ENCODE measurements at places on chromosomes 3 and 15. TPM values are rescaled to one million over a fixed set of nuclear protein-coding genes. Genes with fewer than 3 reads are reported as not detected.

GRCh38 chr3:158354713-158355112, 216.3 kb upstream of the MLF1 start:
- no peak for DNase-seq

GRCh38 chr3:189457201-189457607, 174.0 kb upstream of the TP63 start:
- DNase-seq, result peak; percentile 63

DNA sequence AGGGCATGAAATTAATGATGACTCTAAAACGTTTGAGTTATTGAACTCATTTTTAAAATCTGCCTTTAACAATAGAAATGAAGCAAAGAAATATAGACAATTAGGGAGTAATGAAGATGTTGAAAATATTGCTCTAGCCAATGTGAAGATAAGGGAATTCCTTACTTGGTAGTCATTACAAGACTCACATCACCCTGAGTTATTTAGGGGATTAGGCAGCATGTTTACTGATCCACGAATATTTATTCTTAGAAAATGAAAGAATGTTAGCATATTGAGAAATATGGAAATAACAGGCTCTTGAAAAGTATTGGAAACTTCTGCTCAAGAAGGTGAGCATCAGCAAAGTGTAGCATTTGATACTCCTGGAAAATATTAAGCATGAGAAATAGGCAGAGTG, 398.1 kb upstream of the ARPP21 start:
- no peak for DNase-seq

DNA sequence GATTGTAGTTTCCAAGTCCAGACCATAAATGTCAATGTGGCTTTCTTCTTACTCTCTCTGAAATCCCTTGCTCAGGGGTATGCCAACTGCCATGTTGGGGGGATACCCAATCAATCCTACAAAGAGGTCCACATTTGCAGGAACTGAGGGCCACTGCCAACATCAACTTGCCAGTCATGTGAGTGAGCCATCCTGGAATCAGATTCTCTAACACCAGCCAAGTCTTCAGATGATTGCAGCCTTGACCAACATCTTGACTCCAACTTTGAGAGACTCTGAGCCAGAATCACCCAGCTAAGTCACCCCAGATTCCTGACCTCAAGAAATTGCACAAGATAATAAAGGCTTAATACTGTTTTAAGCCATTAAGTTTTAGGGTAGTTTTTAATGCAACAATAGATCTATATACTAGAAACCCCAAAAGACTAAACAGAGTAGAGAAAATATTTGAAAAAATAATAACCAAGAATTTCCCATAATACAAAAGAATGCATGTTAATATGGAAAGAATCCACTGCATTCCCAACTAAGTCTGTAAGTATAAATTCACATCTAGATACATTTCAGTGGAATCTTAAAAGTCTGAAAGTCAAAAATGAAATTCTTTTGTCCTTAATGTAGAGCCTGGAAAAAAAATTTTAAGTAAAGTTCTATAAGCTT, 22.4 kb downstream of the ISG20 start:
- no peak for DNase-seq

- peak; percentile 98 for DNase-seq
These were observed 180.6 kb downstream of the FMN1 start for GRCh38 chr15:33013827-33014445.

DNA sequence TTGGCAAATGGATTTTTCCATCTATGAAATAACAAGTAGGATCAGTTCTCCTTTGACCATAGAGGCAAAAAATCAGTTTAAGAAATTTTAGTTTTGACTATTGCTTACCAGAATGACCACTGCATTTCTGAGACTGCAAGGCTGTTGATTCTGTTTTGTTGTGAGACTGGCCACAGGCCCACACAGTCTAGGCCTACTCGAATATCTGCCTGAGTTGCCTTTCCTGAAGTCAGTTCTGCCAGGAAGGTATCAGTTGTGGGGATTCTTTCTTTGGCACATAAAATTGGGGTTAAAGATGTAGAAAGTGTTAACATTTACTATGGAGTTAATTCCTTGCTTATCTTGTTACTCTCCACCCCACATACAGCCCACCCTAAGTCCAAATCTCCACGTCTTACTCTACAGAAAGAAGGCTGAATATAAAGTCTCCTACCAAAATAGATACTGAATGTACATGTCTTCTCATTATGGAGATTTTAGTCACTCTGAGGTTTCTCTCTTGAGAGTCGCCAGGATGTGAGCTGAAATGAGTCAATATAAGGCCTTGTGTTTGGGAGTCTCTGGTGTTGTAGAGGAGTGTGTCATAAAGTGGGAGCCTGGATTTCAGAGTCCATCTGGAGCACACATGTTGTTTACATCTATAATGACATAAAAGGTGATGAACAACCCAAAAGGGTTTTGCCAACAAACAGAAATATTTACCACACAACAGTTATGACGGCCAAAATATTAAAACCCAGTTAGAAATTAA, 45.0 kb upstream of the WWTR1 start:
- DNase-seq, result peak; percentile 70

DNA sequence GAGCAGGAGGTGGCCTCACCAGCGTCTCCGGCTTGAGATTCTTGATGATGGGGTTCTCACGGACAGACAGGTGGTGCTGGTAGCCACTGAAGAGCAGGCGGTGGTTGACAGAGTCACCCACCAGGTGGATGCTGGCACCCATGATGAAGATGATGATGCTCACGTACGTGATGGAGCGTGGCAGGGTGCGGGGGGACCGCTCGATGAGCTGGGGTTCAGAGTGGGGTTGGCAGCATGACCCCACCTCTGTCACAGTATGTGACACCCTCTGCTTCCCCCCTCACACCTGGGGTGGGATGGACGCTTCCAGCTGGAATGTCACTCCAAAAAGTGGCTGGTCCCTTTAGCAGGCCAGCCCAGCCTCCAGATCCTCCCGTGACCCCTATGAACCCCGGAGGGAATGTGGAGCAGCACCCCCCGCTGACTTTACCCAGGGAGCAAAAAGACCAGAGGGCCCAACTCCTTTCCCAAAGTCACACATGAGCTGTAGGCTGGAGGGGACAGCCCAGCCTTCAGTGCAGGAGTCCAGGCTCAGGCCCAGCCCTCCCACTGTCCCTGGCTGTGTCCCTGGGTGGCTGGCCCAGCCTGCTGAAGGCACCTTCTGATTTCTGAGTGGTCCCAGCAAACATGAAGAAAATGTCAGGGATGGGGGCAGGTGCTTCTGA, 6.7 kb upstream of the CALML4 start:
- no peak for DNase-seq

DNA sequence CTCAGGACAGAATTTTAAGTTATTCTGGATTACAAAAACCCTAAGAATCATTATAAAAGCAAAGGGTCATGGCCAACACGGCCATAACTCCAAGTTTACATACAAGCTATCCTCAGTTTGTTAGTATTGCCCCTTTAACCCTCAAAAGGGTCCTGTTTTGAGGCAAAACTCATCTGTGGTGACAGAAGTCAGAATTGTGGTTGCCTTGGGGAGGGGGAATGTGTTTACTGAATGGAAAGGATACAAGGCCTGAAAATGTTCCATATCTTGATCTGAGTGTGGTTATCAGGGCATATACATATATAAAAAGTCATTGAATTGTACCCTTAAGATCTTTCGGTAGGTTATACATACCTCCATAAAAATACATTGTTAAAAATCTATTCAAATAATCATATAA, 2.1 kb downstream of the SFMBT1 start:
- DNase-seq, result no peak

DNA sequence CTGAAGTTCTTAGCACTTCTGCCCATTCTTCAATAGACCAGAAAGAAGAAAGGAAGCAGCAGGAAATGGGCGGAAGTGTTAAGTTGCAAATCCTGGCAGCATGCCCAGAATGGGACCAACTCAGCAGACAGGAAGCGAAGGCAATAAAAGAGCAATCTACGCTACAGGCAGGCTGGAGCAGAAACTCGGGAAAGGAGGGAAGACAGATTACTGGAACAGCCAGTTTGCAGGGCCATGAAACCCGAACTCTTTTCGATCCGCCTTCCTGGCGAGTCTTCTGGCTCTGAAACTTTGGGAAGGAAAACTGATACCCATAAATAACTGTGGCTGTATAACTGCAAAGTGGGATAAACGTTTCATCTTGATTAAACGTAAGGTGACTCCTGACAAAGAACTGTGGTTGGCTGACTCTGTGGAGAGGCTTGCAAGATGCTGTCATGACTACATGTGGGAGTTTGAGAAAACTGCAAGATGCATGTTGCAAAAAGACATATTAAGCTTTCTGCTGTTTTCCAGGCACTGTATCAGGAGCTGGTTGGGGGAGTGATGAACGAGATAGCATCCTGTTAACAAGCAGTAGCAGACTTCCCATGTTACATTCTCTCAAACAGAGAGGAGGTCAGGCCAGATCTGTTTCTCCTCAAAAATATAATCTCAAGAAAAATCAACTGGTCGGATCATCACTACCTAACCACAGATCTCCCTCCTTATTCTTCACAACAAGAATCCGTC, 67.8 kb downstream of the FMN1 start:
- DNase-seq, result peak; percentile 90

DNA sequence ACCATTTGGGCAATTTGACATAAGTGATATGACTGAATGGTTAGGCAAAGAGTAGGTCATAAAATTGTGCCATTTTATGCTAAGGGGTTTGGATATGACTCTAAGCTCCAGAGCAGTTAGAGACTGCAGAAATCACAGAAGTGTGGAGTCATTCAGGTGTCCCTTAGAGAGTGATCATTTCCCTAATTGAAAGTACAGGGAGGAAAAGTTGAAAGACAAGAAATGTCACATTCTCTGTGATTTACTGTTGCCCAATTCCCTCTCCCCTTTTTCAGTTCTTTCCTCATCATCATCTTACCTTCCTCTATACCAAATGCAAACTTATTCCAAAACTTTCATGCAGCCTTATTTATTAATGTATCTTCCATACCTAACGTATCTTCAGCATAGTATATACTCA, 2.7 kb upstream of the GOLGB1 start:
- DNase-seq, result no peak

PARP15 gene
- total RNA-seq, result 0.13 TPM

IGSF10 gene
- not detected for total RNA-seq

LHFPL4 gene
- not detected for total RNA-seq

COL7A1 gene
- 147 TPM for total RNA-seq
